Karpas-422 (cell line): ENCODE measurements at places on chromosomes 12 and 14.

DNA sequence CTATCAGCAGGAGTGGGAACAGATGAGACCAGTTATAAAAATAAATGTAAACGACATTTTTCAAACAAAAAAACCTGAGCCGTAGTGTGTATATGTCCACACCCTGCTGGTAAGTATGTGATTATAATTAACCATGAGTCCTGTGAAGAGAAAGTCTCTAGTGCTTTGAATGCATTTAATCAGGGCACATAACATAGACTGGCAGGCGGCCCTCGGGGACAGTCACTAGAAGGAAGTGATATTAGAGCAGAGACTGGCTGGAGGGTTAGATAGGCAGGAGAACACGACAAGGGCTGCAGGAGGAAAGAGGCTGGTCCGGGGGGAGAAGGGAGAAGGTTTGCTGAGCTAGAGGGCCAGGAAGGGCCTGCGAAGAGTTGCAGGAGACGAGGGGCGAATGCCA, 23.8 kb upstream of the ELK3 start:
- peak; percentile 63 for DNase-seq

GRCh38 chr12:32920506-32921085, 24.0 kb upstream of the PKP2 start:
- no peak for DNase-seq

DNA sequence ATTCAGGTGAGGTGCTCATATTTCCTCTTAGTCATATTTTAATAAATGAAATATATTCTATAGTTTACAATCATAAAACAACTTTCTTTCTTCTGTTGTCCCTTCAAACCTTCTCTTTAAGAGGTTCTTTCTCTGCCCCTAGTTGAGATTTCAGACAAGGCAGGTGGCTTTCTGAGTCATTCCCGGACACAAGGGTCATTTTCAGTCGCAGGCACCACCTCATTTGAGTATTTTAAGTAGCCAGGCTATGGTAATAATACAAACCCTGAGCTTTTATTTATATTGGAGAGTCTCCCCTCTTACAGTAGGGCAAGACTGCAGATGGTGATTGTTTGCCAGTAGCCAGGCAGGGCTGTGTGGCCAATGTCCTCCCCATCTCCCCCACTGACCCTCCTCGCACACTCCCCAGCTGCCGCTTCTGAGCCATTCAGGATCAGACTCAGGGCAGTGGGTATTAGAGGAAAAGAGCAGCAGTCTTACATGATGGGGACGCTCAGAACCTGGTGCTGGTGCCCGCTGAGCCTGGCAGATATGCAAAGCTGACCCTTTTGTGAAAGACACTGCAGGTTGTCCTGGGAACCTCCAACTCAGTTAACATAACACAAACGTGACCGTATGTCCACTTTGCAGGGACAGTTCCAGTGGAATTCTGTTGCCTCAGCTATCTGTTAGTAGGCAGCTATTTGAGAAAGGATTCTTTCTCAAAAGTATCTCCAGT, 101.1 kb upstream of the BCL2L14 start:
- DNase-seq, result no peak

GRCh38 chr14:89428546-89429198, 11.6 kb upstream of the FOXN3 start:
- no peak for DNase-seq

DNA sequence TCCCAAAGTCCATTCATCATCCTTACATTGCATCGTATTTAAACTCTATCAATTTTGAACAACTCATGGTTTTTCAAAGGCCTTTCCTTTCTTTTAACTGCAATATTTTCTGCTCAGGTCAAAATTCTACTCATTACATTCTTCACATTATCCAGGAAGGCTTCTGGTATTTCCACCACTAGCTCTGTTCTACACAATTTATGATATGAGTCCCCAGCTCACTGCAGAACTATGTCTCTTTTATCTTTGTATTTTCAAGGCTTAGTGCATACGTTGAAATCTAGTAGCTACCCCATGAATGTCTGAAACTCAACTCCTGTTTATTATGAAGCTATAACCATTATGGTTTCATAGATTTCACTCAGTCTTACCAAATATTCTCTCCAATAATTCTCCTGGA, 282.9 kb downstream of the DUSP6 start:
- no peak for DNase-seq

DNA sequence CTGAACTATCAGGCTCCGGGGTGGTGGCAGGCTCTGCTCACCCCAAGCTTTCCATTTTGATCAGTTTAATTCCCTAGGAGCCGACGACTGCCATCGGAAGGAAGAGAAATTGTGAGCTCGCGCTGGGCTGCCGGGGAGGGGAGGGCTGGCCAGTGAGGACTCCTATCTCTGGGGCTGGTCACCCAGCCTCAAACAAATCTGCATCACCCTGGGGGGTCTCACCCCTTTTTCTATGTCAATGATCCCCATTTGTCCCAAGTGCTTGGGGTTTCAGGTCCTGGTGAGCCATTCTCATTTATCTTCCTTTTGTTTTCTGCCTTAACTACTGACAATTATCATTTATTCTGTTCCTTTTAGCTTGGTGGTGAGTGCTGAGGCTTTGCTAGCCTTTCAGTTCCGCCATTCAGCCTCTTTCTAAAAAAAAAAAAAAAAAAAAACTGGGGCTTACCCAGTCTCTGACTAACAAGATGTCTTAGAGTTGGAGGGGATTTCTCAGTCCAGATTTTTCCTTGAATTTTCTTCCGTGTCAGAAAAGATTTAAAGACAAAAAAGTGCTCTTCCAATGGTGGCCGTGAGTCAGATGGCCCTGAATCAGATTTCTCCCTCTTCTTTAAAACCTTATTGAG, 22.8 kb upstream of the USP44 start:
- DNase-seq, result peak; percentile 39

- no peak for DNase-seq
Measured at GRCh38 chr14:103619057-103619456, 10.0 kb upstream of the KLC1 start.

DNA sequence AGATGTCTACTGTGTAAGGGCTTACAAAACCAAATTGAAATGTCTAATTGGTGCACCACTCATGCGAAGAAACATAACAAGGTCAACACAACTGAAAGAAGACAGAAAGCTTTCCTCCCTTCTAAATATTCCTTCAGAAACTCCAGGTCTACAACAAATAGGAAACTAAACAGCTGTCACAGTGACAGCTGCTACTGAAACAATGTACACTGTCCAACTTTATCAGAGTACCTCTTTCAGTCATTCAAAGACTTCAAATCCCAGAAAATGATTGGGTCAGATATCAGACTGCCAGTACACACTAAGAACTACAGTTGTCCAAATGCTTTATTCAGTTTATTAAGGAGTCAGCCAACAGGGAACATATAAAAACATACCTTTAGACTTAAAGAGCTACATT, 35.2 kb downstream of the CEP128 start:
- DNase-seq, result no peak

DNA sequence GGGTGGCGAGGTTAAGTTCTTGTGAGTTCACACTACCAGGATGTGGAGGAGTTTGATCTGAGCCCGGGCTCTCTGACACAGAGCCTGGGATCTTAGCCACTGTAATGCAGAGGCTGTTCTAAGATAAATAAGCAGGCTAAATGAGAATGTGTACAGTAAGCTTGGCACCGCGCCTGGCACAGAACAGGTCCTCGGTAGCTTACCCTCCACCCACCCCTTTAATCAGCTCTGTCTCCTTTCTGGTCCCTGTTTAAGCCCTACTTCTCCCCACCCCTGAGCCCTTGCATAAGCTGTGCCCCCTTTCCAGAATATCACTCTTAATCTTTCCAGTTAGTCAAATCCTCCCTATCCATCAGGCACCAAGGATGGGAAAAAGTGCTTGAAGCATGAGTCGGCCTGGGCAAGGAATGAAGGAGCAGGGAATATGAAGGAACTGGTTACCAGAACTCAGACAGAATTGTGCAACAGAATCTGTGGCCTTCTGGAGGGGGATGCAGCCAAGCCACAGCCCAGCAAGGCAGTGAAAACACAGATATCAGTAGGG, 32.8 kb upstream of the CMKLR1 start:
- no peak for DNase-seq

- DNase-seq, result no peak
Measured at GRCh38 chr12:2640709-2641108, 154.1 kb upstream of the FKBP4 start.

DNA sequence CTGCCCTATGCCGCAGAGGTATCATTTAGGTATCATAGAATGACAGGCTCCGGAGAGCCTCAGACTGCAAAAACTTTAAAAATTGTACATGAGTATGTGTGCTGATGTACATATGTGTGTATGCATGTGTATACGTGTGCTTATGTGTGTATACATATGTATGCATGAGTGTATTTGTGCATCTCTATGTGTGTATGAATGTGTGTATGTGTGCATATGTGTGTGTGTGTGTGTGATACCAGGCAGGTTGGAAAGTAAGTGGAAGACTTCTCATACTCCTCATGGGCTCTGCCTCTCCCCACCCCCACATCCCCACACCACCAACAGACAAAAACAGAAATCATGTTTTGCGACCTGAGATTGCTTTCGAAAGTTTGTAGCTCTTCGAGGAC, 621 bp upstream of the TMEM117 start:
- no peak for DNase-seq

DNA sequence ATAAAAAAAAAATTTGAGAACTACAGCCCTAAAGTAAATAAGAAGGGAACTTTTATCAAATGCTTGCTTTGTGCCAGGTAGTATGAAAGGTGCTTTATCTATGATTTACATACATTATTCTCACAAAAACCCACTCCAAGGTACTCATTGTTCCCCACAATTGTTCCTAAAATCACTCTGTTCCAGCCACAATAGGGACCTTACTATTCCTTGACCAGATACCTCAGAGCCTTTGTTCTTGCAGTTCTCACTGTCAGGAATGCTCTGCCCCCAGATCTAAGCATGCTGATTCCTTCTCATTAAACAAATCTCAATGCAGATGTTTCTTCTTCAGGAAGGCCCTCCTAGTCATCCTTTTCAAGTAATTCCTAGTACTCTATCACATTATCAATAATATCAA, 60.2 kb downstream of the PPP1R12A start:
- no peak for DNase-seq

DNA sequence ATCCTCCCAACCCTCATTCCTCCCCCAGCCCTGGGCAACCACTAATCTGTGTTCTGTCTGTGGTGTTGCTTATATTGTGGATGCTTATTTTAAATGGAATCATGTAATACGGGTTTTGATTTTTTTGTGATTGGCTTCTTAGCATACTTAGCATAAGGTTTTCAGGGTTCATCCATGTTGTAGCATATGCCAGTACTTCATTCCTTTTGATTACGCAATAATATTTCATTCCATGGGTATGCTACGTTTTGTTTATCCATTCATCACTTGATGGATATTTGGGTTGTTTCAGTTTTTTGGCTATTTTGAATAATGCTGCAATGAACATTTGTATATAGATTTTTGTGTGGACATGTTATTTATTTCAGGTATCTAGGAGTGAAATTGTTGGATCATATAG, 82.9 kb downstream of the TSPAN9 start:
- no peak for DNase-seq

DNA sequence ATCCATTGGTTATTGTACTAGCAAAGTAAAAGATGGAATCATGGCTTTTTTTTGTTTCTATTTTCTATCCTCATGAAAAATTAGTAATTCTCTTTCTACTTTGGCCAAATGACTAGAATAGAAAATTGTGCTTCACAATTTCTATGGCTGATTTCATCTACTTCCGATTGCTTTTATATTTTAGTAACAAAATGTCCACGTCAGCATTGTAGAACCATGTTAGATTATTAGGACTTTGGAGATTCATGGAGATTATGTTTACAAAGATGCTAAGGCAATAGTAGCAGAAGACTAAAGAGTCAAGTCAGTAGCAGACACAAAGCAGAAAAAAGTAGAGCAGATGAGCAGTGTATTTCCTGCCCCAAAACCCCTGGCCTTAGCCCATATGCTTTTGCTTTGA, 113.6 kb downstream of the C12orf42 start:
- no peak for DNase-seq

DNA sequence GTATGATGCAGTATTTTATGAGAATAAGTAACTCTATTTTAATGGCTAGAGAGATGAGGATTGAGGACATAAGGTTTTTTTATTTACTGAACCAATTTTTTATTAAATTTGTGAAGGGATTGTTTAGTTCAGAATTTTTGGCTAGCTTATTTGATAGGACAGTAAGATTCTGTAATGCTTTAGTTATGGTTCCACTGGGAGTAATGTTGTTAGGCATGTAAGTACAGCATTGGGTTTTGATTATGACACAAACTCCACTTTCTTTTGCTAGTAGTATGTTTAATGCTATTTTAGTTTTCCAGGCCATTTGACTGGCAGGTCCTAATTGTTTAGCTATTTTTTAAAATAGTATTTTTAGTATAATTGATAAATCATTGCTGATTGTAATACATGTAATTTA, 33.8 kb upstream of the LRRC10 start:
- DNase-seq, result no peak
